ENCODE measurements at places on chromosomes 2 and 18. TPM values are rescaled to one million over a fixed set of nuclear protein-coding genes. Genes with fewer than 3 reads are reported as not detected.

Gene ARHGAP15
- polyA plus RNA-seq: not detected

Gene TMEM127
- 44.4 TPM for polyA plus RNA-seq

Gene DSG4
- polyA plus RNA-seq: 0.41 TPM

Gene PLB1
- 19.7 TPM for polyA plus RNA-seq

Gene RESP18
- not detected for polyA plus RNA-seq

DNA sequence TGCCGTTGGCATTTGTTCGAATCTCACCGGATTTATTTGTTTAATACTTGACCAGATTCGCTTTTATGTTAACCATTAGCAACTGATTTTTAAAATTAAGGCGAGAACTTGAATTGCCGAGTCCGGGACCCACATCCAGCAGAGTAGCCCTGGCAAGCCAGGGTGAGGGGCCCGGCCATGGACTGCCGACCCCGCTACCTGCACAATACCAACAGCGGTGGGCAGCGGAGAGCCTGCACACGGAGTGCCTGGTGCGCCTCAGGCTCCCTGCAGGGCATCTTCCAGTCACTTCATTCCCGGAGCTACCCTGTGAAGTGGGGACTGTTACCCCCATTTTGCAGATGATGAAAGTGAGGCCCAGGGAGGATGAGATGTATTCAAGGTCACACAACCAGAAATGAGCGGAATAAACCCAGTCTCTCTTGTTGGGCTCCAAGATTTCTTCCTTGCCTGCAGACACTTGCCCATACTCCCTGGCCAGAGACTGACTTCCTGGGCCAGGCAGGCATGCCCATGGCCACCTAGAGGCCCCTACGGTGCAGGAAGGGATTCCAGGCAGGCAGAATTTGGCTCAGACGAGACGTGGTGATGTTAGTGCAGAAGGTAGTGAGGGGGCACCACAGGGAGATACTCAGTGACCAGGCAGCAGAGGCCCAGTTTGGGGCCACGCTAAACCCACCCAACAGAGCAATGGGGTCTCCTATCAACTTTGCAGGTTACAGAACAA, 2.9 kb downstream of the FBLN7 start:
- peaks cover 27% of the 10 kb centered on the region for H3K27me3 ChIP-seq
- H3K4me1 ChIP-seq: no peaks in the 10 kb centered on the region
- DNase-seq: no peak
- H3K36me3 ChIP-seq: no peaks in the 10 kb centered on the region
- H3K4me3 ChIP-seq: no peak overlapping the region

GRCh38 chr2:29632018-29632417, 289.4 kb downstream of the ALK start:
- peaks cover under 1% of the 10 kb centered on the region for H3K27me3 ChIP-seq
- no peak overlapping the region for H3K27ac ChIP-seq
- H3K36me3 ChIP-seq: no peaks in the 10 kb centered on the region
- no peak for DNase-seq

DNA sequence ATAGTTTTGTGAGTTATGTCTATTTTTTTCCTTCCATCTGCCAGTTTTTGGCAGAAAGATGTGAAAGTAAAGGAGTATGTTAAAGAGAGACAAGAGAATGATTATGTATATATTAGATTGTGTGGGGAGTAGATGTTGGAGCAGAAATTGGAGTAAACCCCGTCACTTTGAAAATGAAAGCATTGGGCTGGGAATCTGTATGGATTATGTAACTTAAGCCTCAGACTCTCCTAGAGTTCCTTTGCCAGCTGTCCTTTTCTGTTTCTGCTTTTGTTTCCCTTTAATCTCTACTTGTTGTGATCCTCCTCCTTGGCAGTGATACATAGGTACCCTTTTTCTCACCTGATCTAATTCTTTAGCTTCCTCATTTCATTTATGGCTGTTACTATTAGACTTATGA, 19.2 kb downstream of the CCDC138 start:
- H3K4me3 ChIP-seq: no peak overlapping the region
- H3K4me1 ChIP-seq: no peaks in the 10 kb centered on the region
- H3K27me3 ChIP-seq: no peaks in the 10 kb centered on the region
- H3K36me3 ChIP-seq: no peaks in the 10 kb centered on the region
- H3K27ac ChIP-seq: no peak overlapping the region
- DNase-seq: no peak

GRCh38 chr2:2859164-2859563, 518.5 kb downstream of the EIPR1 start:
- no peak overlapping the region for H3K4me3 ChIP-seq
- H3K27ac ChIP-seq: no peak overlapping the region
- H3K36me3 ChIP-seq: no peaks in the 10 kb centered on the region
- H3K27me3 ChIP-seq: no peaks in the 10 kb centered on the region
- no peak for DNase-seq
- H3K4me1 ChIP-seq: no peaks in the 10 kb centered on the region

Data from hepatocyte (in vitro differentiated cells).